Activated CD8-positive, alpha-beta T cell treated with anti-CD3 and anti-CD28 coated beads, Interleukin-2, amount 10 ng/mL, durations not matched to agents 7 days and 5 days (primary cell): ENCODE measurements at places on chromosomes 3 and 15.

DNA sequence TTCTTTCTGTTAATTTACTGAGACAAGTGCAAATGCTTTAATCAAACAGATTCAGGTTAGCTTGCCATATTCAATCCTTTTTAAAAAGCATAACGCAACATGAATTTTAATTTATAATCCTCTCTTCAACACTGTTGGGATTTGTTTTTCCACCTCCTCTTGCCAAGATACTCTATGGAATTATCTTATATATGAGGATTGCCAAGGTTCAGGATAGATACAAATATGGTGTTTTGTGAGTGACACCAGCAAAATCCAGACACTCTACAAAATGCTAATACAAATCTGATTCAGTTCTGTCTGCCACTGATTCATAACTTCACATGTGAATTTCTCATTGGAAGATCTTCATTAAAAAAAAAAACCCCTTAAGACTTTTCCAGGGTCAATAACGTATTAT is 104.8 kb downstream of the FBN1 start:
- no peak for DNase-seq

DNA sequence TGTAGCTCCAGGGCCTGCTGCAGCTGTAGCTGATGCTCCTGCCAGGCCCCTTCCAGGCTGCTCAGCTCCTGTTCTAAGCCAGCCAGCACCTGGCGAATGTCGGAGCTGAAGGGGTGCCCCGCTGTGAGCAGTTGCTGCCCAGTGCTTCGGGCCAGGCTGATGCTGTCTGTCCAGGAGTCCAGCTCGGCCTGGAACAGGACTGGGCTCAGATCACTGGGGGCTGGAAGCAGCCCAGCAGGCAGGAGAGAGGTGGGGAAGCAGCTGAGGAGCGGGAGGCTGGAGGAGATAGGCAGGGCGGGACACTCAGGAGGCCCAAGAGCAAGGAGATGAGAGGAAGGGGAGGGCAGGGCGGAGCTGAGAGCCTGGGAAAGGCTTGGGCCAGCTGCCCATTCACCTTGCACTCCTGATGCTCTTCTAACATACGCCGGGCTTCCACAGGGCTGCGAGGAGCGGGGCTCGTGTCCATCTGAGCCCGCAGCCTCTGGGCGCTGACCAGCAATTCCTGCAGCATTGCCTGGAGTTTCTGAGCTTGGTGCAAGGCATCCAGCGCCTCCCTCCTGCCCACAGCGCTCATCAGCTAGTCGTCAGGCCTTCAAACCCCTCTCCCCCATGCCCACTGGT is 23.2 kb downstream of the PLA2G4B start:
- DNase-seq = no peak

- DNase-seq = no peak
These were observed 135.2 kb downstream of the SLC25A26 start for GRCh38 chr3:66355997-66356396.

GRCh38 chr3:38133209-38133556 is 3.7 kb downstream of the ACAA1 start:
- DNase-seq = no peak

GRCh38 chr3:54104084-54104483 is 18.3 kb upstream of the CACNA2D3 start:
- no peak for DNase-seq

DNA sequence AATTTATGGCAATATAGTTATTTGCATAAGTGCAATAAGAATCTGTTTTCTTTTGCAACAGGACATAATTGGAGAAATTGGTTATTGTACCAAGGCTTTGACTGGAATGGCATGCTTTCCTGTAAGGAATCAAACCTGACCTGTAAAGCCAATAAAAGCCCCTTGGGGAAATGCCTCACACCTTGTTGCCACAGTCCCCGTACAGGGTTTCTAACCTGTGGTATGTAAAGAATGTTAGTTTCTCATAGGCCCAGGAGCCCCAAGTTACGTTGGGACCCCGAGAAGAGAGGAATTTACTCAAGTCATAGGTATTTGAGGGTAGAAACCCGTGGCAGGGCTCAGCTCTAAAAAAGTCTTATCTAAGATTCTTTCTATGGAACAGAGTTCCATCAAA is 441.4 kb downstream of the IGSF11 start:
- DNase-seq = no peak

GRCh38 chr3:136819731-136820679 is 1.1 kb downstream of the SLC35G2 start:
- peak; percentile 55 for DNase-seq

GRCh38 chr15:41512940-41513505 is 604 bp downstream of the LTK start:
- DNase-seq = peak; percentile 46

DNA sequence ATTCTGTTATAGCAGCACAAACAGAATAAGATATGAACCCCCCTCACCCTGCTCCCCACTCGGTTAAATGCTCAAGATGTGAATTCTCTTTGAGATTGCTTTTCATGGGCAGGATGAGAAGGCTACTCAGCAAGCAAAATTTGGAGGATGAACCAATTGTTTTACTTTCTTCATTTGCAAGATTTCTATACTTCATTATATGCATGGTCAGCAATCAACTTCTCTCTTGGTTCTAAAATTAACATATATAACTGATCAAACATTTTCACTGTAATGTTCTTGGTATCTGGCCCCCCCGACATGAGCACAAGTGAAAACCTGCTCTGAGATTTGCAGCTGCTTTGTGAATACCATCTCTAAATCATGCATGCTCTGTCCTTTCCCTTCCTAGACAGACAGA is 556.1 kb upstream of the MDFIC2 start:
- DNase-seq = no peak

DNA sequence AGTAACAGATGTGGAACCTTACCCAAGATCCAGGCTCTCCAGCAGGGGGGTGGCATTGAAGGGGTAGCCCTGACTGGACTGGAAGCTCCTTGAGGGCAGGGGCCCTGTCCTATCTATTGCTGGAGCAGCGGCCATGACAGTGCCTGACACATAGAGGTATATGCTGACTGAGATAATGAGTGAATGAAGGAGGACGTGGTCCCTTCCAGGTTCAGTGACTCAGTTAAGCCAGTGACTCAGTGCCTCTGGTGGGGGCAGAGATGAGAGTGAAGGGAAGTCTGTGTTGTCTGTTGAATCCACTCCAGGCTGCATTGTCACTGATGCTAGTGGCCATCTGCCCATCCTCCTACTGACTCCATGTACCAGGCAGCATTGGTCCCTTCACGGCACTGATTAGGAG is 13.0 kb upstream of the CTXND1 start:
- no peak for DNase-seq

- DNase-seq = no peak
These were observed 203.8 kb downstream of the TPRG1 start for GRCh38 chr3:189375532-189375931.

GRCh38 chr15:88022716-88023115 is 233.8 kb downstream of the NTRK3 start:
- DNase-seq = no peak

GRCh38 chr15:73284090-73284716 is 84.6 kb downstream of the HCN4 start:
- no peak for DNase-seq

DNA sequence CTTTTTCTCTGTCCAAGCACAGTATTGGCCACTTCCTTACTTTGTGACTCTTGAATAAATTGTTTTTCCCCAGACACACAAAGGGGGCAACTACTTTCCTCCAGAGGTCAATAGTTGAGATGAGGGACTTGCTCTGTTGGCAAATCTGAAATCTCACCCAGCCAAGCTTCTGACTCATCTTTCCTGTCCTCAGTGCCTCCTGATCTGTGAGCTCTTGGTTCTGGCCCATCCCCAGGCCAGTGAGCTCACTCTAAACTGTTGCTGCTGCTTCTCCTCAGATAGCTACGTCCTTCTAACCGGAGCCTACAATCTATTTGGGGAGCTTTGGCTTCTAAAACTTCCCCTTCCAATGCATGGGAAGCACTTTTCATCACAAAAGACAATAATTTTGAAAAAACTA is 50.0 kb upstream of the NMD3 start:
- no peak for DNase-seq

DNA sequence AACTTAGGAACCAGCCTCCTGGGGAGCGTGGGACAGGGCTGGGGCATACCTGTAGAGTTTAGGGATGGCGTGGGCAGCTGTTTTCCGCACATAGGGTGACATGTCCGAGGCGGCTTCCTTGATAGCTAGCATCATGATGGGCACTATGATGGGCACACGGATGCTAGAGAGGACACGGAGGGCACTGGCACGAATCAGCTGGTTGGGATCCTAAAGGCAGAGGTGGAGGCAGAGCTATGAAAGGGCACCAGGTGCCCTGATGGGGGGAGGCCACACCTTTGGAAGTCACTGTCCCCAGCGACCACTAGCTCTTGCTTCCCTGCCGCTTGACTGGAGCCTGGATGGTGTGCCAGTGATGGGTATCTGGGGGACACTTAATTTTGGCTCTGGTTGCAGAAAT is 28.3 kb downstream of the AP3B2 start:
- DNase-seq = no peak

GRCh38 chr15:56821721-56822425 is 88.6 kb upstream of the ZNF280D start:
- DNase-seq = peak; percentile 44
